ENCODE measurements at places on chromosomes 5 and 9. TPM values are rescaled to one million over a fixed set of nuclear protein-coding genes. Genes with fewer than 3 reads are reported as not detected.

DNA sequence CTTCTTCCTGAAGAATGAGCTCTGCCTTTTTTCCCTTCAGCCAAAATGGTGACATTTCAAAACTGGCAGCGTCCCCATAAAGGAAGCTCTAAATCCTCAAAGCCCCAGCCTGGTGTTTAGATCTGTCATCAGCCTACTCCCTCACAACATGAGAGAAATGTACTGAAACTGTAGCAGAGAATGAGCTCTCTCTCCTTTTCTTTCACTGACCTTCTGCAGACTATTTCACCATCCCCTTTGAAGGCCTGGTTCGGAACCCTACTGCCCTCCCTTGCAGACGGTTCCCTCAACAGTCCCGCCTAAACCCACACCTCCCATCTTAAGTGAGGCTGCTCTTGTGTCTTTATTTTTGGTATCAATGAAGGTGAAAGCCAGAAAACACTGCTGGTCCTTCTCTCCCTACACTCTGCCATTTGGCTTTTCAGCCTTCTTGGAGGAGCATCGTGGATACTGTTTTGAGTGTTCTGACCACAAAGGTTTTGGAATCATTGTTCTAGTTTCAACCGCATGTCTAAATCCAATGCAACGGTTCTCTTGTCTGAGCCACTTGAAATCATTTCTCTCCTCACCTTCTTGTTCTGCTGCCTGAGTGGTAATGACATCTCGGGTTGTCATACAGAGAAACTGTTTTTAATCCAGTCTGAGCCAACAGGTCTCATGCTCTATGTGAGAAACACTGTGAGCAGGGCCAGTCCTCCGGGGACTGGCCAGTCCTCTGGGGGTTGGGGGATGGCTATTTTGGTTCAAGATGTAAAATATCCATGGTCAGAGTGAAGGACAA, 39.0 kb downstream of the ITK start:
- no peak for DNase-seq
- H3K36me3 ChIP-seq = no peaks in the 10 kb centered on the region
- no peak overlapping the region for H3K27ac ChIP-seq
- no peak overlapping the region for H3K4me3 ChIP-seq

GRCh38 chr5:167804512-167805220, 486.8 kb upstream of the WWC1 start:
- H3K27me3 ChIP-seq = no peaks in the 10 kb centered on the region
- H3K27ac ChIP-seq = no peak overlapping the region
- H3K4me3 ChIP-seq = no peak overlapping the region
- no peaks in the 10 kb centered on the region for H3K36me3 ChIP-seq

DNA sequence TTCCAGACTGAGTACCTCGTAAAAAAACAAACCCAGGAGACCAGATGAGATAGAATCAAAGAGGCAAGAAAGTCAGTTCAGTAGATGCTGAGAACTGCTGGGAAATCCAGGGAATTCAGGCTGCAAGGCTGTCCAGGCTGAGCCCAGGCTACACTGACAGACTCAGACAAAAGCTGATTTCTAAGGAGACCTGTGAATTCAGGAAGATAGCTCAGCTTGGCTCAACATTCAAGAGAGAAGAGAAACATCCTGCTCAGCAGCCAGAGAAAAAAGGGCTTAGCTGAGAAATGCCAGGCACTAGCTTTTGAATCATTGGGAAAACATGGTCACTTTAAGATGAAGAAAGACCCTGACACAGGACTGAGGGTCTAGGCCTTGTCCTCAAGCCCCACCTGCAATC, 118.2 kb upstream of the SLC44A1 start:
- H3K27ac ChIP-seq = no peak overlapping the region
- H3K27me3 ChIP-seq = no peaks in the 10 kb centered on the region
- H3K4me3 ChIP-seq = no peak overlapping the region
- H3K36me3 ChIP-seq = no peaks in the 10 kb centered on the region
- H3K4me1 ChIP-seq = no peaks in the 10 kb centered on the region

- no peak overlapping the region for H3K27ac ChIP-seq
- no peak for DNase-seq
- peaks cover 2% of the 10 kb centered on the region for H3K36me3 ChIP-seq
- H3K4me3 ChIP-seq = no peak overlapping the region
These were observed 57.8 kb downstream of the CXXC5 start for GRCh38 chr5:139705655-139706587.

The SV2C gene
- 0.02 TPM for total RNA-seq

The UGT3A1 gene
- total RNA-seq = 1.8 TPM

The TICAM2 gene
- total RNA-seq = 0.33 TPM

Data from H9 (cell line).